ENCODE measurements at places on chromosomes 3 and 15.

DNA sequence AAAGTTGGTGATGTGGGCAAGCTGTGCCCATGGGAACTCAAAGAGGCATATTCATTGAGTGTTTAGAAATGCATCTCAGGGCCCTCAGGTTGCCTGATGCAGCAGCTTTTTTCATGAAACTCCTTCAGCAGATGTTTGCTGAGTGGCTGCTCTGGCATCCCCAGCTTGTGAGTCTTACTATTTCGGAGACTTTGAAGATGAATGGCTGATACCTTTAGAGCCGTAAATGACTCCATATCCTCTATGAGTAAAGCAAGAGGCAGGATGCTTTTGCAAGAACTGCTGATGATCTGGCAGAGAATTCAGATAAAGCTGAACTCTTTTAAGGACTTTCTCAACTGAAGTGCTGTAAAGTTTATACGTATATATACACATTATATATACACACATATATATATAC lies 384.3 kb downstream of the CACNA2D3 start:
- H3K4me3 ChIP-seq: no peak overlapping the region
- DNase-seq: no peak
- H3K4me1 ChIP-seq: no peaks in the 10 kb centered on the region
- no peak overlapping the region for H3K27ac ChIP-seq

DNA sequence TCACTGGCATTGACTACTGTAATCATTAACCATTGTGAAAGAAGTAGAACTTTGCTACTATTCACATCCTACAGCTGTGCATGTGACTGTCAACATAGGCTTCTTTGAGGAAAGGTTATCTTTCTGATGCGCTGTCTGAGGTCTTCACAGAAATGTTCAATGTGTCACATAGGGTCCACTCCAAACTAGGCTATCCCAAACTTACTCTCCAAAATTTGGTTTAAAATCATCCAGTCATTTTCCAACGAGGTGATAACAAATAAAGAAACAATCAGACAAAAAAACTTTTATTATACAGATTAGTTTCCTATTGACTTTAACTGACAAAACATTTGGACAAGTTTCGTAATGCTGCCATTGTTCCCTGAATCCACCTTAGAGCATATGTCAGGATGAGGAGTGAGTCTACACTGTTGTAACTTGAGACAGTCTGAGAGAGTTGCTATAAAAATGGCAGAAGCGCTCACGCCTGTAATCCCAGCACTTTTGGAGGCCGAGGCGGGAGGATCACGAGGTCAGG lies 511.6 kb downstream of the PLOD2 start:
- H3K4me1 ChIP-seq: no peaks in the 10 kb centered on the region
- no peak overlapping the region for H3K27ac ChIP-seq
- H3K4me3 ChIP-seq: no peak overlapping the region

DNA sequence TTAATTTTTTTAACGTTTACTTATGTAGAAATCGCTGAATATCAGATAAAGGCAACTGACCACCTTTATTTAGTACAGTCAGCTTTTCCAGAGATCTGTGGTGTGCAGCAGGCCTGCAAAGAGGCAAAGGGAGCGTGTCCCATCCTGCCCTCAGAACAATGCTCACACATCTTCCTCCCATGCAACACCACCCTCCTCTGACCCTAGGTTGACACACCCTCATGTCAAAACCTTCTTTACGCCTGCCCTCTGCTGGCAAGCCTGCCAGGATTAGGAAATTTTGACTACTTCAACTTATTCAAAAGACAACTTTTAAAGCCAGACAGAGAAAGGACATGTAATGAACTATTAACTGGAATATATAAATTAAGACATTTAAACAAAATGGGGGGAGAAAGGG lies 513.7 kb downstream of the FOXP1 start:
- peak; percentile 75 for DNase-seq
- no peak overlapping the region for H3K27ac ChIP-seq
- H3K4me3 ChIP-seq: no peak overlapping the region
- H3K4me1 ChIP-seq: peaks cover 24% of the 10 kb centered on the region

DNA sequence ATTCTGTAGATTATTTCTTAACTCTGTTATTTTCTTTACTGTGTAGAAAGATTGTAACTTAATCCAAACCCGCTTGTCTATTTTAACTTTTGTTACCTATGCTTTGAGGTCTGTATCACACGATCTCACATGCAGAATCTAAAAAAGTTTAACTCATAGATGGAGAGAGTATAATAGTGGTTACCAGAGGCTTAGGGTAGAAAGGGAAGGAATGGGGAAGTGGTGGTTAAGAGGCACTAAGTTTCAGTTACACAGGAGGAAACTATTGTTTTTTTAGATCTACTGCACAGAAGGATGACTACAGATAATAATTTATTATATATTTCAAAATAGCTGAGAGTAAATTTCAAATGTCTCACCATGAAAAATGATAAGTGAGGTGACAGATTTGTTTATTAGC lies 515.2 kb downstream of the RSL24D1 start:
- no peak for DNase-seq
- no peaks in the 10 kb centered on the region for H3K27me3 ChIP-seq
- H3K4me3 ChIP-seq: no peak overlapping the region
- H3K27ac ChIP-seq: no peak overlapping the region
- H3K36me3 ChIP-seq: no peaks in the 10 kb centered on the region
- no peaks in the 10 kb centered on the region for H3K4me1 ChIP-seq

GRCh38 chr3:112958811-112959560 lies 15.9 kb downstream of the CD200R1 start:
- no peaks in the 10 kb centered on the region for H3K36me3 ChIP-seq
- no peak for DNase-seq
- H3K4me3 ChIP-seq: no peak overlapping the region
- no peak overlapping the region for H3K27ac ChIP-seq
- H3K27me3 ChIP-seq: no peaks in the 10 kb centered on the region

- H3K4me3 ChIP-seq: no peak within 1 kb of the TSS
- peaks cover 39% of the 10 kb centered on the region for H3K27me3 ChIP-seq
- H3K4me1 ChIP-seq: peaks cover 12% of the 10 kb centered on the region
- no peaks in the 10 kb centered on the region for H3K36me3 ChIP-seq
- H3K27ac ChIP-seq: no peak within 1 kb of the TSS
These were observed at the start of gene GAP43 for GRCh38 chr3:115623044-115623868. Gene GAP43 (plus strand): TSS chr3:115623510. CDS start chr3:115623690, 180 bp downstream.
